Stimulated activated CD8-positive, alpha-beta memory T cell treated with anti-CD3 and anti-CD28 coated beads, Interleukin-4, amount 100 ng/mL, for 1 hour (primary cell): ENCODE measurements at places on chromosomes 3 and 15.

- no peak for DNase-seq
Observed at GRCh38 chr3:51311055-51311454, 74.0 kb upstream of the MANF start.

GRCh38 chr15:63708126-63708772 lies 111.1 kb downstream of the FBXL22 start:
- DNase-seq = no peak

- no peak for DNase-seq
Observed at GRCh38 chr3:118151164-118151563, 883.5 kb downstream of the IGSF11 start.

DNA sequence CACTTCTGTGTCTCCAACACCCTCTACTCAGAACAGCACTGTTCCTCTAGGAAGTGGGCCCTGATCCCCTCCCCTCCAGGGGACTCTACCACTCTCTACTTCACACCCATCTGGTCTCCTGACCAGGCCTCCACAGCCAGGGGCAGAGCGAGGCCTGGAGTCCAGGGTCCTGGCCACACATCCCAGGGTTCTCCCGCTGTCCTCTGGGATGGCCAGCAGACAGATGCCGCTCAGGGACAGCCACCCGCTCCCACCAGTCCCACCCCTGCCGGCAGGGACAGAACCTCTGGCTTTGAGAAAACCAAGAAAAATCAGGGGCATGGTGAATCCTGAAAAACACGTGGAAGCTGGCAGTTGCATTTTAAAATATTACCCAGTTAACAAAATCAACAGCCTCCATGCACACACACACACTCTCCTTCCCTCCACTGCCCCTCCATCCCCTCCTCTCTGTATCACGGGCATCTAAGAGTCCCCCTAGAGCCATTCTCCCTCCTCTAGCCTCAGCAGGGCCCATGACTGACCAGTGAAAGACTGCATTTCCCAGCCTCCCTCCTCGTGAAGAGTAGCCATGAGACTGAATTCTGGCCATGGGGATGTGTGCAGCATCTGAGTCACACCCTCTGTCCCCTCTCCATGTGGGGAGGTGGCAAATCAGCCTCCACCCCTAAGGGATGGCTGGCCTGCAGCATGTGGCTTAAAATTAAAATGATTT lies 32.1 kb upstream of the IQSEC1 start:
- DNase-seq = no peak

GRCh38 chr3:149494759-149495580 lies 20.5 kb downstream of the TM4SF4 start:
- no peak for DNase-seq

DNA sequence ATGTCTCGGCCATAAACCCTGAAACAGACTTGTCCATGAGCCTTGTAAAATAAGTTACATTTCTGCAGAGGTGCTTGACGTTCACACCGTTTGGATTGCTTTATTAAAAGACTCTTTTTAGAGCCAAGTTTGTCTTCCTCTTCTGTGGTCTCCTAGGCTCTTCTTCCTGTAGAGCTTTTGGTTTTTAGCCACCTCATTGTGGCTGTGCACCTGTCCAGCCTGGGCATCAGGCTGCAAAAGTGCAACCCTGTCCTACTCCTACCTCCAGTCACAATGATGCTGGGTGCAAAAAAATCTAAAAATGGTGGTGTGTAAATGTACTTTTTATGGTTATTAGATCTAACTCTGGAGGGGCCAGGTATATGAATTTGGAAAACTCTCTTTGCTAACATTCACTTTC lies 2.8 kb upstream of the RIOX2 start:
- DNase-seq = no peak

DNA sequence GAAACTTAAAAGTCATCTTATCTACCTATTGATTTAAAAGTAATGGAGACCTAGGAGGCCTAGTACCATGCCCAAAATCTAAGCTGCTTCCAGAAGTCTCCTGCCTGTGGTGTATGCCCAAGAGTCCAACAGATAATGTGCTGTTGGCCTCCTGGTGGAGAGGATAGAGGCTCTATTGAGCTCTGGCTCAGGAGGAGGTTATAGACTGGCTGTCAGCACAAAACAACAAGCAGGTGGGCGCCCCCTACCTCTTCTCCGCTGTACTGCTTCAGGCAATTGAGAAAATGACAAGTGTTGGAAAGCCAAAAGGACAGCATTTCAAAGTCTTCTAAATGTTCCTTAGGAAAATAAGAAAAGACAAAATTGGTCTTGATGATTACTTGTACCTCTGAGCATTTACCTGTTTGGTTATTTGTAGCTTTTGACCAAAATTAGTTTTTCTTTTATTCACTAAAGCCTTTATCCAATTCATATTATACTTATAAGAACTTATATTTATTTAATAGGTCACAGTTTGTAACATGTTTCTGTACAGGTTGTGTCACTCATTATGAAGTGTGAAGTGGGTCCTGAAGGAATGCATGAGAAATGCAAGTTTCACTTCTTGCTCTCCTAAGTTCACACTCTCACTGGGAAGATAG lies 17.2 kb upstream of the GNB5 start:
- peak; percentile 32 for DNase-seq

DNA sequence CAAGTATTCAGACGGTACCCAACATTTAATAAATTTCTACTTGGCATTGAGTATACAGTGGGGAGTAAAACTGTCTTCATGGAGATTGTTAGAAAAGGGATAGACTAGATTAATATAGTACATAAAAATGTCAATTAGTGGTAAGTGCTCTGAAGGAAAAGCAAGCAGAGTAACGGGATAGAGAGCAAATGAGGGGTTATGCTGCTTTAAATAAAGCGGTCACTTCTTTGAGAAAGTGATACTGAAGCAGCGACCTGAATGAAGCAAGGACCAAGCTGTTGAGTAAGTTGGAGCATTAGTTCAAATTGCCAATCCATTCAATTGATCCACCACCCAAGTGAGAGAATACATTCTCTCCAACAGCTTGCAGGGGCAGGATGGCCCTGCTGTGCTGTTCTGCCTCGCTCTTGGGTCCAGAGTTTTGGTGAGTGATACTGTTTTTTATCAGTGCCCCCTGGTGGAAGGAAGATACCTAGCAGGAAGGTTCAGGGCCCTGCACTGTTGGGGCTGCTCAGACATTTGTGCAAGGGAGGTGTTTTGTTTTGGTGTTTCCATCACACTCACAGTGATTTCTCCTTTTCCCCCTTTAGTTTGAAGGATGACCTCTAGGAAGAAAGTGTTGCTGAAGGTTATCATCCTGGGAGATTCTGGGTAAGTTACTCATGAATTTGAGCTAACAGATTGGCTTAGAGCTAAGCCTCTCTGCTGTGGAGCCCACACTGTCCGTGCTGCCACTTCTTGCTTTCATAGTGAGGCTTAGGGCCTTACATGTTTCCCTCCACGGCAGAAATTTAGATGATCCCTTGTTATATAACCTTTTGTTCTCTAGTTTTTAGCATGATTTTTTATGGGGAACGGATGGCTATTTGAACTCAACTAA lies 69.0 kb downstream of the RAB7A start:
- DNase-seq = no peak

DNA sequence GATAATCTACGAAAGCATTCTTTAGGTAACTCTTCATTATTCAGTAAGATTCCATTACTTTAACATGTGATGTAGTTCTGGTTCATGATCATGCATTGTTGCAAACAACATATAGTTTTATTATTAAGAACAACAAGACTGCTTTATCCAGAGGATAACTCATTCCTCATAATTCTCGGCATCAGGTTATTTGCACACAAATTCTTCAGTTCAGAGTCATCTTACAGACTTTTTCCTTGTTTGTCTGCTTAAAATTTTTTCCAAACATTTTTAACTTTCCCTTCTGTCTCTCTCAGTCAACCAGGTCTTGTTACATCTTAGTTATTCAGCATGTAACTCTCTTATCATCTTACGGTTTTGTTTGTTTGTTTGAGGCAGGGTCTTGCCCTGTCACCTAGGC lies 60.1 kb downstream of the VGLL3 start:
- DNase-seq = no peak

DNA sequence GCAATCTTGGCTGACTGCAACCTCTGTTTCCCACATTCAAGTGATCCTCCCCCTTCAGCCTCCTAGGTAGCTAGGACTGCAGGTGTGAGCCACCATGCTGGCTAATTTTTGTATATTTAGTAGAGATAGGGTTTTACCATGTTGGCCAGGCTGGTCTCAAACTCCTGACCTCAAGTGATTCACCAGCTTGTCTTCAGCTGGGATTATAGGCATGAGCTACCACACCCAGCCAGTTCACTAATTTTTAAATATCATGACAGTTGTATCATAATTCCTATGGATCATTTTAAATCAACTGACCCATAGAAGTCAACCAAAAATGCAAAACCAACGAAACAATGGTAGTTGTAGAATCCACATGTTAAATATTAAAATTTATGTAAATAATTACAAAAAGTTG lies 35.1 kb downstream of the RAF1 start:
- no peak for DNase-seq

DNA sequence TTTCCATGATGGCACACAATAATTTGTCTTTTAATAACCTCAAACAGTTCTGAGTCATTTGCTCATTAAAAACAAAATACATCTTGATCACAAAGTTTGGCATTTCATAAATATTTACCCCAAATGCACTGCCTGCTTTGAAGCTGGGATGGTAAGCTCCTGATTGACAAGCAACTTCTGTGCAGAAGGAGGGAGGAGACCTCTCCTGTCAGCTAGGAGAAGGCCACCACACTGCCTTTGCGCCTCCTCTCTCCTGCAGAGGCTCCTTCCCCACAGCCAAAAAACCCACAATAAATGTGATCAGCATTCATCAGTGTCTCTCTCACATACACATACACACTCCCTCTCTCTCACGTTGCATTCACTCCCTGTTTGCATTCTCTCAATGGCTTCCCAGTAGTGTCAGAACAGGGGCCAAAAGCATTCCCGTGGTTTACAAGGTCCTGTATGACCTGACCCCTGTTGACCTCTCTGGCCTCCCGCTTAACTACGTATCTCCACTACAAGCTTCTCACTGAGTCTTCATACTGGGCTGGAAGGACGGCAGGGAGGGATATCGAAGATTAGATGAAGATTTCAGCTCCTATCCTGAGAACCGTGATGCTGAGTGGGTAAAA lies 216.4 kb downstream of the FOXP1 start:
- no peak for DNase-seq

DNA sequence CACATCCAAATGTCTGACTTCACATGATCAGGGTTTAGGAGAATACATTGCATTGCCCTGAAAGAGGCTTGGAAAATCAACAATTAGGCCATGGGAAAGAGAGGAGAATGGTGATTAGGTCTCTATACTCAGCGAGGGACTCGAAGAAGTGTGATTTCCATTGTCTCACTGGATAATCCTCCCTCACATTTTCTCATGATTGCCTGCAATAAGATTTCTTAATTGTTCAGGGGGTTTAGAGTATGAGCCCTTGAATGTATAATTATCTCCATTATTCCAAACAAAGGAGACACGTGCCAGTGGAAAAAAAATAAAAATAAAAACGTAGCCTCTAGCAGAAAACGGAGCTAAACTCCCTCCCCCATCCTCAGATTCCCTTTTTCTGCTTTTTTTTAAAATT lies 173.2 kb downstream of the TPRG1 start:
- DNase-seq = no peak

DNA sequence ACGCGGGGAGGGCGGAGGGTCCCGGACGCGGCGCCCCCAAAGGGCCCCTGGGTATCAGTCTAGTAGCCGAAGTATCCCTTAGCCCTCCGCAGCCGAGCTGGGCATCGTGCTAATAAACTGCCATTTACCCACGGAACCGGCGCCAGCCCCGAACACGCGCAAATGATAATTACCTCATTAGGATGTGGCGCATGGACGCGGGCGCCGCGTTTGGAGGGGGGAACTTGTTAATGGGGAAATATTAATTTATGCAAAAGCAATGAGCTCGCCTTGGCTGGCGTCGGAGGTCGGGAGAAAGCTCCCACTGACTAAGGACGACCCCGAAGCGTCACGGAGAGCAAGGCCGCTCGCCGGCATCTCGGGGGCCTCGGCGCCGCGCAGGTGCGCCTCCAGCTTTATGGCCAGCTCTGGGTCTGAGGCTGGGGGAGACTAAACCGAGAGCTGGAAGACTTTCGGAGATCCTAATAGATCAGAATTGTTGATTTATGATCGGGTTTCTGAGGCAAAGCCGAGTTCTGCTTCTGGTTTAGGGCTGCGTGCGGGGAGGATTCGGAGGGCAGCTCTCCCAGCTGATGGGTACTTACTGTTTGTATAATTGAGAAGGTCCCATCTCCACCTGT lies 474 bp upstream of the FEZF2 start:
- DNase-seq = no peak

- DNase-seq = peak; percentile 14
Observed at GRCh38 chr3:100401674-100402041, 319 bp downstream of the LNP1 start.

DNA sequence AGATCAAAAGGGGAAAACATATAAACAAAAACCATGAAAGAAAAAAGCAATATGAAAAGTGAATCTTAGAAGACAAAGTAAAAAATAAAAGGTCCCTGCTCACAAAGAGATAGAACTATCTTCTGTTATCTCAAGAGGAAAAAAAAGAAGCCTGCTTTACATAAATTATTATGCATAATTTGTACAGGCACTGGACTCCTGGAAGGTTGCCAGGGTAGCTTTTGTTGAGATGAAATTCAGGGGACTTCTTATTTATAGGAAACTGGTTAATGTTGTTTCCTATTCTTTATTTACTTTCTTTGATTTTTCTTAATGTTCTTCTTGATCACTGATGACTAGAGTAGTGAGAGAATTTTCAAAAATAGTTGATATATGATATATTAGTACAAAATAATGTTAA lies 66.9 kb downstream of the PPM1L start:
- DNase-seq = no peak

DNA sequence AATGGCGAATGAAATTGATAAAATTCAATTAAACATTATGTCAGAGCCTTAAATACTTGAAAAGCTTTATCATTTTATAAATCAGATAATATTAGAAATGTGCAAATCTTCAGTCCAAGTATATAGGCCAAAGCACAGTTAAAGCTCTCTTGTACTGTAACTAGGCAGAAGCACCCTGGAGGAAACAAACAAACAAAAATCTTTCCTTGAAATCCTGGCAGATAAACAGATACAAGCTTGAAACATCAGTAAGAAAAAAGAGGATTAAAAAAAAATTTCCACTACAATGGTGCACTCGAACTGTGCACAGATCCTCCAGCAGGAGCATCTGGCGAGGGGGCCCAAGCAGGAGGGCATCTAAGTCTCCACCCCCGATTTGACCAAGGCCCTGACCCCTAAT lies 166.6 kb downstream of the PLD1 start:
- DNase-seq = no peak

DNA sequence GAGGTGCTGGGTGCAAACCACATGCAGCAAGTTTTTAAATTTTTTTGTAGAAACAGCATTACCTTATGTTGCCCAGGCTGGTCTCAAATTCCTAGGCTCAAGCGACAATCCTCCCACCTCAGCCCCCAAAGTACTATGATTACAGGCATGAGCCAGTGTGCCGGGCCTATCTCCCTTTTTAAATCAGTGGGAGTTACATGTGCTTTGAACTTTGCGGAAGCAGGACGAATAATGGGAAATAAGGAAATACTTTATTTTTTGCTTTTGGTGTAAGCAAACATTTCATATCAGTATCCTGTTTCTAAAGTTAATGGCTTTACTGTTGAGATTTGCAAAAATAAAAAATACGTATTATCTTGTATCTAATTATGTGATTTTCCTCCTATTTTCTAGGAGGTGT lies 9.1 kb downstream of the NR1D2 start:
- DNase-seq = no peak

- DNase-seq = no peak
Observed at GRCh38 chr3:62705721-62706120, 169.5 kb downstream of the CADPS start.
